Activated naive CD4-positive, alpha-beta T cell treated with anti-CD3 and anti-CD28 coated beads for 36 hours (primary cell): ENCODE measurements at places on chromosomes 2 and 18.

GRCh38 chr2:120675460-120676130 lies 60.1 kb upstream of the GLI2 start:
- H3K27ac ChIP-seq = no peak overlapping the region
- no peak overlapping the region for H3K4me3 ChIP-seq
- H3K36me3 ChIP-seq = no peaks in the 10 kb centered on the region
- peak; percentile 65 for DNase-seq

GRCh38 chr18:80247393-80247841 lies at the start of gene PARD6G:
Gene PARD6G, minus strand, starts transcription at chr18:80247514. Its CDS starts 166 bp downstream, at chr18:80247348.
- DNase-seq = peak; percentile 53
- peaks cover 4% of the 10 kb centered on the region for H3K4me1 ChIP-seq
- peaks cover 31% of the 10 kb centered on the region for H3K27me3 ChIP-seq
- no peak within 1 kb of the TSS for H3K27ac ChIP-seq

- peaks cover 50% of the 10 kb centered on the region for H3K36me3 ChIP-seq
- DNase-seq = no peak
- H3K27ac ChIP-seq = peak overlapping the region; percentile 89
- H3K4me3 ChIP-seq = peak overlapping the region; percentile 99
- peaks cover 59% of the 10 kb centered on the region for H3K4me1 ChIP-seq
Observed at GRCh38 chr2:112646791-112647689, 1.3 kb downstream of the SLC20A1 start.

GRCh38 chr2:144430722-144431391 lies 89.1 kb downstream of the ZEB2 start:
- no peaks in the 10 kb centered on the region for H3K4me1 ChIP-seq
- no peak overlapping the region for H3K4me3 ChIP-seq
- H3K27ac ChIP-seq = no peak overlapping the region
- no peak for DNase-seq

DNA sequence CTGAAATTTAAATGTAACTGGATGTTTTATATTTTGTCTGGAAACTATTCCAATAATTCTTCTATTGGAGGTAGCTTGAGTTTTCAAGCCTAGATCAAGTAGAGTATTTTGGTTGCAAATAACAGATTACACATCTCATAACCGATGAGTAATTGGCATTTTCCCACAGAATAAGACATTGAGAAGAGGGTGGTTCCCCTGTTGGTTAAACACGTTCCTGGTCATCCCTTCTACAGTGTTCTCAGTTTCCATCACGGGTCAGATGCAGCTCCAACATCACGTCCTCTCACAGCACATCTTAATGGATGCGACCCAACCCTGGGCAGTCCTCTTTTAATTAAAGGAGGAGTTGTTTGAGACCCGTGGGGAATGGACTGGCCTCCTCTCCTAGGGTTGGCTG lies 149.0 kb upstream of the ZNF516 start:
- DNase-seq = no peak
- H3K27me3 ChIP-seq = peaks cover 3% of the 10 kb centered on the region
- H3K4me3 ChIP-seq = no peak overlapping the region
- no peaks in the 10 kb centered on the region for H3K36me3 ChIP-seq

GRCh38 chr18:33653231-33653630 lies 75.2 kb downstream of the ASXL3 start:
- no peak overlapping the region for H3K4me3 ChIP-seq
- H3K36me3 ChIP-seq = no peaks in the 10 kb centered on the region
- no peak for DNase-seq
- no peak overlapping the region for H3K27ac ChIP-seq
- H3K4me1 ChIP-seq = no peaks in the 10 kb centered on the region

GRCh38 chr2:190904640-190905261 lies 24.1 kb downstream of the GLS start:
- H3K36me3 ChIP-seq = peaks cover 35% of the 10 kb centered on the region
- DNase-seq = no peak
- no peaks in the 10 kb centered on the region for H3K27me3 ChIP-seq
- no peak overlapping the region for H3K4me3 ChIP-seq
- H3K27ac ChIP-seq = no peak overlapping the region

GRCh38 chr2:181685150-181685688 lies 4.9 kb upstream of the NEUROD1 start:
- no peaks in the 10 kb centered on the region for H3K36me3 ChIP-seq
- DNase-seq = no peak
- peaks cover 39% of the 10 kb centered on the region for H3K4me1 ChIP-seq
- no peak overlapping the region for H3K27ac ChIP-seq
- H3K4me3 ChIP-seq = no peak overlapping the region

- H3K4me3 ChIP-seq = no peak overlapping the region
- H3K4me1 ChIP-seq = no peaks in the 10 kb centered on the region
- no peaks in the 10 kb centered on the region for H3K27me3 ChIP-seq
- H3K36me3 ChIP-seq = no peaks in the 10 kb centered on the region
Observed at GRCh38 chr2:200212862-200213425, 93.5 kb upstream of the SPATS2L start.

GRCh38 chr2:163259489-163259888 lies 420.9 kb upstream of the KCNH7 start:
- DNase-seq = no peak
- no peaks in the 10 kb centered on the region for H3K36me3 ChIP-seq
- no peaks in the 10 kb centered on the region for H3K27me3 ChIP-seq
- H3K4me3 ChIP-seq = no peak overlapping the region

DNA sequence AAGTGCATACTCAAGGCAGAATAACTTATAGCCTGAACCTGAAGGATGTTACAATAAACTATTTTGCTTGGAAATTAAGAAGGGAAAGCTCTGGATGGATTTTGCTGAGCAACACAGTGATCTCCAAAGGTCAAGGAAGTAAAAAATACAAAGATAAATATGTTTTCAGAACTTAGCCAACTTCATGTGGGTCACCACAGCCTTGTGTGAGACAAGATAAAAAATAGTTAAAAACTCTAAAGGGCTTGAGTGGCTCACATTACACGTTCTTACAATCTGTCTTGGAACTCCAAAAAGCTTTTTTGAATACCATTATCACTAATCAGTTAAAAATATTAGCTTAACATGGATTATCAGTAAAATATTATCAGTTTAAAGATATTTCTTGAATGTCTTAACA lies 28.9 kb upstream of the MTX2 start:
- DNase-seq = no peak
- no peaks in the 10 kb centered on the region for H3K4me1 ChIP-seq
- no peak overlapping the region for H3K27ac ChIP-seq
- H3K36me3 ChIP-seq = no peaks in the 10 kb centered on the region
- H3K27me3 ChIP-seq = peaks cover 25% of the 10 kb centered on the region

DNA sequence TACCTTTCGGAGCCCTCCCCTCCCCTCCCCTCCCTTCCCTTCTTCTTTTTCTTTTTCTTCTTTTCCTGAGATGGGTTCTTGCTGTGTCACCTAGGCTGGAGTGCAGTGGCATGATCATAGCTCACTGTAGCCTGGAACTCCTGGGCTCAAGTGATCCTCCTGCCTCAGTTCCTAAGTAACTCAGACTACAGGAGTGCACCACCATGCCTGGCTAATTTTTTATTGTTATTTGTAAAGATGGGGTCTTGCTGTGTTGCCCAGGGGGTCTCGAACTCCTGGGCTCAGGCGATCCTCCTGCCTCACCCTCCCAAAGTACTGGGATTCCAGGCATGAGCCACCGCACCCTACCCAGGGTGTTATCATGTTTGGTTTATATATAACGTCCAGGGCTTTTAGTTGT lies 66.7 kb downstream of the ASB1 start:
- H3K27me3 ChIP-seq = no peaks in the 10 kb centered on the region
- peaks cover 22% of the 10 kb centered on the region for H3K4me1 ChIP-seq
- H3K36me3 ChIP-seq = no peaks in the 10 kb centered on the region
- H3K27ac ChIP-seq = no peak overlapping the region
- no peak for DNase-seq

DNA sequence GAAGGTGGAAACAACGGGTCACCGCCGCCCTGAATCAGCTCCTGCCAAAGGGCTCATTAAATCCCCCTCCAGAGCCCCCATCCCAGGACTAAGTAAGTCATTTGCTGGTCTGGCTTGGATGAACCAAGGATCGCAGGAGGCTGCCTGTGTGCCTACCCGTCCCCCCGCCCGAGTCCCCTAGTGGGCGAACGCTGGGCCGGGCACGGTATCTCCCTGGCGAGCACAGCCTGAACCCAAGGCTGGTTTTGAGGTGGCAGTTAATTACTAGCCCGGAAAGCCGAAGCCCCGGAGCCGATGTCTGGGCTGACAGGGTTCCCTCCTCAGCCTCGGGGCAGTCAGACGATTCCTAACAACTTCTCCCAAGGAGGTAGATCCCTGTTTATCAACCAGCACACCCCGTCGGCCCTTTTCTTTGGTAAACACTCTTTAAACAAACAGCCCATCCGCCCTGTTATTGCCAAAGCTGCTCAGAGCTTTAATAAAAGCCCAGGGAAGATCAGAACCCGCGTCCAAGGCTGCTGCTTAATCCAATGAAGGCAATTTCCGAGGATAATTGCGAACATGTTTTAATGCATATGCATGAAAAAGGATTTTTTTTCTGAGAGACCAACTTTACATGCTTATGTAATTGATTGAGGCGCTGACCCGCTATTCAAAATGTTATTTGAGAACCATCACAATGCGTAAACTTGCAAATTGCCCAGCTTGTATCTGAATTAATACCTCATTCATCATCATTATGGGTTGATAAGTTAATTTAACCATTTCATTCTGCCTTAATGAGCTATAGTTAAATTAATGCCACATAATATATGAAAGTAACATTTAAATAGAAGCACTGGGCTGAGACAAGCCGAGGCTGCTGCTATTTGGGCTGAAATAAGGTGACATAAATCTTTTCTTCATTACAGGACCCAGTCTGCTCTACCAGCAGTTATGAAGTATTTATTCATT lies 10.5 kb downstream of the EVX2 start:
- H3K36me3 ChIP-seq = no peaks in the 10 kb centered on the region
- no peak overlapping the region for H3K27ac ChIP-seq
- H3K27me3 ChIP-seq = peaks cover 81% of the 10 kb centered on the region
- no peak overlapping the region for H3K4me3 ChIP-seq

- no peak overlapping the region for H3K4me3 ChIP-seq
- H3K4me1 ChIP-seq = no peaks in the 10 kb centered on the region
- peaks cover 8% of the 10 kb centered on the region for H3K27me3 ChIP-seq
- no peak overlapping the region for H3K27ac ChIP-seq
- no peaks in the 10 kb centered on the region for H3K36me3 ChIP-seq
Observed at GRCh38 chr2:133952420-133952819, 301.5 kb upstream of the MGAT5 start.

- peaks cover 43% of the 10 kb centered on the region for H3K4me1 ChIP-seq
- no peak for DNase-seq
- H3K27me3 ChIP-seq = no peaks in the 10 kb centered on the region
- H3K36me3 ChIP-seq = peaks cover 11% of the 10 kb centered on the region
Observed at GRCh38 chr18:35095983-35096676, 54.9 kb downstream of the MAPRE2 start.

GRCh38 chr2:137220438-137220993 lies 455.2 kb downstream of the THSD7B start:
- no peaks in the 10 kb centered on the region for H3K4me1 ChIP-seq
- no peak for DNase-seq
- H3K4me3 ChIP-seq = no peak overlapping the region
- no peaks in the 10 kb centered on the region for H3K27me3 ChIP-seq
- H3K27ac ChIP-seq = no peak overlapping the region

GRCh38 chr2:120108049-120108448 lies 95.2 kb downstream of the EPB41L5 start:
- no peaks in the 10 kb centered on the region for H3K27me3 ChIP-seq
- peaks cover 7% of the 10 kb centered on the region for H3K36me3 ChIP-seq
- peaks cover 27% of the 10 kb centered on the region for H3K4me1 ChIP-seq

DNA sequence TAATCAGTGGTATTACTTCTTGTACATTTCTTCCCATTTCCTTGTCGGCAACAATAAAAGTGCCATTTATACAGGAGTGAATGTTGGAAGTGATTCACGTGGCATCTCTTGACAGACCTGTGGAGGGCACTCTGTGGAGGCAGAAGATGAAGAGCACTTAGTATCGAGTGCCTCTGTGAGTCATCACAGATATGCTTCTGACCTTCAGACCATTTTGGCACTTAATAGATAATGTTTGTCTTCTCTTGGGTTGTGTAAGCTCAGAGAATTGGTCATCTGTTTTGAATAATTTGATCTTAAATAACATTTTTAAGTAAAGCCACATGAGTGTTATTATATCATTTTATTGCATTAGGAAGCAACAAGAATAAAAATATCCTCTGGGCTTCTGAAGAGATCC lies 305.5 kb downstream of the PTPRM start:
- H3K27ac ChIP-seq = no peak overlapping the region
- no peaks in the 10 kb centered on the region for H3K4me1 ChIP-seq
- no peaks in the 10 kb centered on the region for H3K27me3 ChIP-seq
- no peaks in the 10 kb centered on the region for H3K36me3 ChIP-seq
- no peak overlapping the region for H3K4me3 ChIP-seq

DNA sequence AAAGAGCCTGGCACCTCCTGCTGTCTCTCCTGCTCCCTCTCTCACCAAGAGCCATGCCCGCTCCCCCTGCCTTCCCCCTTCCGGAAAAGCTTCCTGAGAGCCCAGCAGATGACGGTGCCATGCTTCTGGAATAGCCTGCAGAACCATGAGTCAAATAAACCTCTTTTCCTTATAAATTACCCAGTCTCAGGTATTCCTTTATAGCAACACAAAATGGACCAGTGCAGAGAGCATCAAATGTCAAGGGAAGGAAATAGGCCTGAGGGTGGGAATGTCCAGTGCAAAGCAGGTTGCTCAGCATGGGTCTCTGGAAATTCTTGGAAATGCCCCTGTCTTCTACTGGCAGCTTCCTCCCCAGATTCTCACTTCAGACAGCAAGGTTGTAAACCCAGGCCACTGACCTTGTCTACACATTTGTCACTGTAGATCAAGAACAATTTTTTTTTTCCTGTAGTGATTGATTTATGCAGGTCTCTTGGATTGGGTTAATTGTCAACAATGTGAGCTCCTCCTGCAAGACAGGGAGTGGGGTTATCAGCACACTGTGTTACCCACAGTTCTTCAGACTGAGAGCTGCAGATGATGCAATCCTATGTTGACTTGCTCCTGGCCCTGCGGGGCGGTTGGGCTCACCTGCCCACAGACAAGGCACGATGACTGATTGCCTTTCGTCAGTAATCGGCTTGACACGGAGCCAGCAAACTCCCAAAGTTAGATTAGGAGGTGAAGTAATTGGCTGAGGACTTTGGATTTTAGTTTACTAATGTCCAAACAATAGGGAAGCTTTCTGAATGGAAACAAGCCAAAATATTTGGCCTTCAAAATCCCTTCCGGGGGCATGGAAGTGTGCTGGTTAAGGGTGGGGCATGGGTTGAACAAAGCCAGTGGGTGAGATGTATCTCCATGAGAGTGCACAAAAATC lies 5.4 kb upstream of the BOD1L2 start:
- H3K4me1 ChIP-seq = no peaks in the 10 kb centered on the region
- no peak overlapping the region for H3K27ac ChIP-seq
- no peak for DNase-seq
- peaks cover 3% of the 10 kb centered on the region for H3K27me3 ChIP-seq
- no peaks in the 10 kb centered on the region for H3K36me3 ChIP-seq

DNA sequence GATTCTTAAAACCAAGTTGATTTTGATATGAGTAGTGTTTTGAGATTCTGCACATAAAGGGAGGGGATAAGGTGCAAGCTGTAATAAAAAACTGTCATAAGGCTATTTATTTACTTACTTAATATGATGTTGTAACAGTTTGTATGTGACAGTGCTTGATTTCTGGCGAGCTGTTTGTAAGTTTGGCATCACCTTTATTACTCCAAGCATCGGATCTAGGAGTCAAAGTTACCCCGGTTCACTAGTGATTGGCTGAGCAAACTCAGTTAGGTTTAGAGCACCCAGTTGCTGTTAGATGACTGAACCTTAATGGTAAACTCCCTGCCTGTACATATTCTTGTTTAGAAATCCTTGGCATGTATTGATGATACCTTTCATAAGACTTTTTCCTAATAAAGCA lies 16.1 kb downstream of the ZCCHC2 start:
- peaks cover 23% of the 10 kb centered on the region for H3K4me1 ChIP-seq
- H3K27me3 ChIP-seq = no peaks in the 10 kb centered on the region
- DNase-seq = no peak

- H3K27me3 ChIP-seq = peaks cover 53% of the 10 kb centered on the region
- H3K4me1 ChIP-seq = peaks cover 5% of the 10 kb centered on the region
- H3K4me3 ChIP-seq = no peak within 1 kb of the TSS
- no peak for DNase-seq
- H3K27ac ChIP-seq = no peak within 1 kb of the TSS
Observed at GRCh38 chr18:57352271-57352701, at the start of gene ST8SIA3. Gene ST8SIA3, plus strand, starts transcription at chr18:57352557. Its CDS starts 290 bp downstream, at chr18:57352847.
